ENCODE measurements at places on chromosomes 2 and 18.

- no peak for DNase-seq
These were observed 142.9 kb upstream of the KLF7 start for GRCh38 chr2:207308519-207309224.

DNA sequence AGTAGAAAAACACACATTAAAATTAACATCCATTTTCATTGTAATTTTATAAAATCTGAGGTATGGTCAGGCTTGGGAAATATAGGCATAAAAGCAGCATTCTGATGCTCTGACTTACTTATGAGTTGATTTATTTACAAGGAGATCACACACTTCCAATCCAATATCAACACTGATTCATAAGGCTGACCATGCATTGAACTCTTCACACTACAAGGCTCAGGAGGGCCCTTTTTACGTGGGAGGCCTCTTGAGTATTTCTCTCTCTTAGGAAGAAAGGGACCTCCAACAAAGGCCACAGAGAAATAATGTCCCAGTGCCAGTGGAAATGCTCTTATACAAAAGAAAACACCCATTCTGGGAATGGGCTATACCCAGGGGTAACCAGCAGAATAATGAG is 222.8 kb downstream of the NAPG start:
- DNase-seq = no peak

DNA sequence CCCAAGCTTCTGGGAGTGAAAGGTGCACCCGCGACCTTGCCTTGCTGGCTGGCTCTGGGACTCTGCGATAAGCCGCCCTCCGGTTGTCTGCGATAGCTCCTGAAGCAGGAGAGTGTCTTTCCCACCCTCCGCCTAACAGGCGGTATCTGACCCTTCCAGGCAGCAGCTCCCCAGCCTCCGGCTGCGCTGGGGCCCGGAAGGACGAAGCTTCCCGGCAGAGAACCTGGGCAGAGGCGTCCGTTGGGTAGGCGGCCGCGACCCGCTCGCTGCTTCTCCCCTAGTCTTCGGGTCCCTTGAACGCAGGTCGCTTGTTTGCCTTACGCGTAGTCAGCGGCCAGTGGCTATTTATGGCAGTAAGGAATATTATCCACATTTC is 446 bp upstream of the RHBDD1 start:
- peak; percentile 41 for DNase-seq

DNA sequence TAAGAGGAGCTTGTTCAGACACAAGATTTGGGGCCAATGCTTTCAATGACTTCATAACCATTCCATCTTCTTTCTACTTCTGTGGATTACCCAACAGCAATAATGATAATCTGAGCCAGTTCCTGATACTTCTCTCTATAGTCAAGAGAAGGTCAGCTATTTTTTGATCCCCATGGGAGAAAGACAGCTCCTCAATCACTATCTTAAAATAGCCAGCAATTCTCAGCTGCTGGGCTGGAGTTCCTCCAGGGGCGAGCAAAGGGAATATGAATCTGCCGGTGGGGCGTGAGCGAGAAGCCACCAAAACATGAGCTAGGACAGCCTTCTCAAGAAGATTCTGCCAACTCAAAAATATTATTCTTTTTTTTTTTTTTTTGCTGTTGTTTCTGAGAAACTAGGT is at the start of gene TMEM182:
TMEM182 (plus strand) TSS at position 269 of the 400 bp plus-strand sequence. CDS start 187 bp downstream, outside the sequence.
- DNase-seq = no peak

DNA sequence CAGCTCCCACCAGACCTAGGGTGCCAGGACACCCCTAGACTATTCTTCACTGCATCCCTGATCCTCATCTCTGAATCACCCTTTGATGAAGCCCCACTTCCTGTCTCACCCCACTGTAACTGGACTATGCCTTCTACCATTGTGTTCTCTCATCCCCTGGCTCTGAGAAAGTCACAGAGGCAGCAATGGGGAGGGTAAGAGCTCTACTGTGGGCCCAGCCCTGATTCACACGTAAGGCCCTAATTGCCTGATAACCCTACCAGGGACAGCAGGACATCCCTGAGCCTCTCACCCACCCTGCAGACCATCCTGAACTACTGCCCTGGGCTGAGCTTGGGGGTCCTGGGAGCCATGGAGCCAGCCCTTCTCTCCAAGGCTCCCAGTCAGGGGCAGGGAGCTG is 1.5 kb upstream of the PROM2 start:
- DNase-seq = no peak
